ENCODE measurements at places on chromosomes 6 and 20.

GRCh38 chr6:106556368-106556960, 72.8 kb downstream of the RTN4IP1 start:
- DNase-seq, result no peak

- DNase-seq, result no peak
These were observed 456.8 kb upstream of the CHD6 start for GRCh38 chr20:42074944-42075343.

DNA sequence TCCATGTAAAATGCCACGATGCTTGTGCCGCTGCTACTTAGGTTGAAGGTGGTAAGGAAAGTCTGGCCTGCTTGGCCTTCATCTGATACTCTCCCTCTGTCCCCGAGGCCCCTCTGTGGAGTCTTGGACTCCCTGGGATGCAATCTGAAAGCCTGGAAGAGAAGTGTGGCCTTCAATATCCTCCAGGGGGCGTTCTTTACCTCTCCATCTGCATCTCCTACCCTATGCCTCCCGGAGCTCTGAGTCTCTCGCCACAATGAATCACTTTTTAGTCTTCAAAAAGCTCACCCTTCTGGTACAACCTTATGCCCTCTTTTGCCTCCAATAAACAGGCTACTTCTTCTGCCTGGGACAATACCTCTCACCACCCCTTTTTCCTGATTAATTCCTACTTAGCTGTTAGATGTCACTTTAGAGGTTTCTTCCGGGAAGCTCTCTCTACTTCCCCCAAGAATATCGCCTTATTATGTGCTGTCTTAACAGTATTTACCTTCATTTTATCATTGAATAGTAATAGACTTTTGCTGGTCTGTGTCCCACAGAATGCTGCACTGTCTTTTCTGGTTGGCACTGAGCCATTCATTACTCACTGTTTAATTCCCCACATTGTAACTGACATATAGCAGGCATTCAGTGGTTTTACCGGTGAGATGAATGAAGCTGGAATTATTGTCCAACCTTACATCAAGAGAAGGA, 13.9 kb upstream of the ATG5 start:
- no peak for DNase-seq

- no peak for DNase-seq
These were observed 738 bp downstream of the RALGAPB start for GRCh38 chr20:38473367-38473795.

- no peak for DNase-seq
These were observed 153.5 kb upstream of the DST start for GRCh38 chr6:56796196-56796532.

DNA sequence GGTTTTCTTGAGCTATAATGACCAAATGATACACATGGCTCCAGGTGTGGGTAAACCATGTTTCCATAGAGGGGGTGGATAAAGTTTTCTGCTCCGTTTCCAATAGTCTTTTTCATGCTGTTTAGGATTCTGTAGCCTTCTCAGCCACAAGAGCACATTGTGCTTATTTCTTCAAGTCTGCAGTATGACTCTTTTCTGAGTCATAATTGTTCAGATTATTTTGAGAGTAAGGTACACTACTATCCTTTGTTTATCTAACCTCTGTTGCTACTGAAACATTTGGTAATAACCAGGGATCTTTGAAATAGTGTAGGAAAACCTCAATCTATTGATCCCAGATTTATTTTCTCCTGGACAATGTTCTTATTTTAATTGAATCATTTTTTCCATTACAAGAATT, 247.9 kb upstream of the BMP2 start:
- DNase-seq, result no peak

- no peak for DNase-seq
These were observed 26.9 kb downstream of the PXDC1 start for GRCh38 chr6:3724451-3725144.

DNA sequence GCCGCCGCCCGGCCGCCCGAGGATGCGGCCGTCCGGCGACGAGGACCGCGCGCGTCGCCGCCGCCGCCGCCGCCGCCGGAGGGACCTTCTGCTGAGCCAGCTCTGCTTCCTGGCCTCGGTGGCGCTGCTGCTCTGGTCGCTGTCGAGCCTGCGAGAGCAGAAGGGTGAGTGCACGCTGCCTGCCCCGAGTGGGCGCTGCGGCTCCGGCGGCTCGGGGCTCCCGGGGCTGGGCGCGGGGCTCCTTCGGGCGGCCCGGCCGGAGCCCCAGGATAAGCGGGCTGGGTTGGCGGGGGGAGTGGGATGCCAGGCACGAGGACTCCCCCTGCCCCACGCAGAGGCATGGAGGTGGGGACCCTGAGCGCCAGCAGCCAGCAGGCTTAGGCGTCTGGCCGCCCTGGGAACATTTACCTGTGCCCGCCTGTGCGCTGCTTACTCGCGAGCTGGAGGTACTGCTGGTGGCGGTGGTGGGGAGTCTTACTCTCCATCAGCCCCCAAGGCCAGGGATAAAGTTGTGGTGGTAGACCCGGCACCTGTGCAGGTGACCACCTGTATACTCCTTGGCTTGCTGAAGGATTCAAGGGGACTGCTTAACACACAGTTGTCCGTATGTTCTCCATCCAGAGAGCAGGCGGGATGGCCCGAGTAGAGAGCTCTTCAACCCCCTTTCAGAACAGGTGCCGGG, 520 bp downstream of the SLC24A3 start:
- no peak for DNase-seq

DNA sequence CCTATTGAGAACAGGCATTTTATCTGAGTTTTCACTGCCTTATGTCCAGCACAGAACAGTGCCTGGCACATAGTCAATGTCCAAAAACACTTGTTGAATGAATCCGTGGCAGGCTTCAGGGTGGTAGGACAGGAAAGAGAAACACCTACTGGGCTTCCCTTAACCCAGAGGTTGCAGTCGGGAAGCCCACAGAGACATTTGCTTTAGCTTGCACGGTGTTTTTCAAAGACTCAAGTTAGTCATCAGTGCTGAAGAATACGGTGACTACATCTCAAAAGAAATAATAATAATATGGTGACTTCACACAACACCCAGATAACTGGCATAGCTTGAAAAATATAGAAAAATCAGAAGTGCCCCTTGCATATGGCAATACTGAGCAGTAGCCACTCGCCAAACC, 160.4 kb downstream of the CD83 start:
- DNase-seq, result no peak

GRCh38 chr6:158009935-158010585, 28.4 kb downstream of the SYNJ2 start:
- DNase-seq, result no peak

DNA sequence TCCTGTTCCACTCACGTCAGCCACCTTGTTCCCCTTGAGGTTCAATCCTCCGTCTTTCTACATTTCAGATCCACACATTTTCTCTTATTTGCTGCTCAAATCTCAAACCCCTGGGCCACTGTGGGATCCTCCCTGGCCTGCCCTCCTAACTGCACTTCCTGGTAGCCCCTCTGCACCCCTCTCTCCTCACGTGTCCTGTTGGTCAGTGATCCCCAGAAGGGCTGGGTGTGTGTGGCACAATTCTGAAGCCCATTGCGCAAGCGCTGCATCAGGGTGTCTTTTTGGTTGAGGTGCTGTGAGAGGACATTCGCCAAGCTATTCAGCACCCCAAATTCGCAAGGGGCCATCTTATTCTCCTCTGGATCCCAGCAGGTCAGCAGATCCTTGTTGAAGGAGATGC, 2.3 kb downstream of the HLA-DMB start:
- no peak for DNase-seq

DNA sequence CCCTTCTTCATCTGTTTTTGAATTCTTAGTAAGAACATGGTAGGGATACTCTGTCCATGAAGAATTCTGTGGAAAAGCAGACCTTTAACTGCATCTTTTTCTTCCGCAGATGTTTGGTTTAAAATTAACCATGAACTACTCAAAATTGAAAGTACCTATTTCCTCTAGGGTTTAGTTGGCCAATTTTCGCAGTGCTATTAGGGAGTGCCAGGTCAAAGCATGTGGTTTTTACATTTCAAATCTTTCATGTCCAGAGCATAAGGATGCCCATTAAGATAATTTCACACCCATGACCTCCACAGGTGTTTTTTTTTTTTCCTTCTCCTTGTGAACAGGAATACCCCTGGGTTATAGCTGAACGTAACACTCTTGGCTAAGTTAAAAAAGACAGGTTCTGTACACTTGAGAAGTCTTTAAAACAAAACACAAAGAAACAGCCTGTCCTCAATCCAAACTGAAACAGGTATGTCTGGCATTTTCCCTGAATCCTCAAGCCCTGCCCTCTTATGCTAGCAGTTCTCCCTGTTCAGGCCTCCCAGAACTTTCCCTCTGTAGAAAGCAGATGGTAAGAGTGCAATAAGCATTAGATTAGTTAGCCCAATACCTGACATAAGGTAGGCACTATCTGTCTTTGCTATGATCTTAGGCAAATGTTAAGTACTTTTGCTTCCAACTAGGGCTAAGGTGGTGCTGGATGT, 67.1 kb downstream of the ELOVL5 start:
- DNase-seq, result no peak

DNA sequence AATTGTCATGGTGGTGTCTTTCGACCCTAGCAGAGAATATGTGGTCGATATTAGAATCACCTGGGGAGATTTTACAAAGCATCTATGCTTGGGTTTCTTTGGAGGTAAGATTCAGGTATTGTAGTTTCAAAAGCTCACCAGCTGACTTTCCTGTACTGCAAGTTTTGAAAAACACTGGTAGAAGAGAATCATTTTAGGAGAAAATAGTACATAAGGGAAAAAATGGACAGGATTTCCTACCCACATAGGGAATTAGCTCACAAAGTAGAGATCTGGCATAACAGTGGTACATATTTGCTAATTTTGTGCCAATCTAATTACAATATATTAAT, 27.4 kb upstream of the ABT1 start:
- no peak for DNase-seq

GRCh38 chr6:52418606-52419005, 1.5 kb upstream of the EFHC1 start:
- no peak for DNase-seq

DNA sequence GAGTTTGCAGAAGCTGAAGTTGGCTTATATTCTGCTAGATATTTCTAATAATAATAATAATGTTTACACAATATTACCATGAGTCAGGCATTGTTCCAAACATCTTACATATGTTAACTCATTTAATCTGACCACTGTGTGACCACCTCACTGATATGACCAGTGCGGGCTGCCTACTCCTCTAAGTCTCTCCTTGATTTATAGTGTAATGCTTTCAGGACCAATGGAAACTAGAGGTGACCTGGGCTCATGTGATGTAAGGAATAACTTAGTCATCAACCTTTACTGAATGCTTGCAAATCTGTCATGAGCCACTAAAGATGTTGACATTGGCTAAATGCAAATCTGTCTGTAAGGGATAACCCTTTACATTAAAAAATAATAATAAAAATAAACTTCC, 51.1 kb upstream of the GPR6 start:
- DNase-seq, result no peak

DNA sequence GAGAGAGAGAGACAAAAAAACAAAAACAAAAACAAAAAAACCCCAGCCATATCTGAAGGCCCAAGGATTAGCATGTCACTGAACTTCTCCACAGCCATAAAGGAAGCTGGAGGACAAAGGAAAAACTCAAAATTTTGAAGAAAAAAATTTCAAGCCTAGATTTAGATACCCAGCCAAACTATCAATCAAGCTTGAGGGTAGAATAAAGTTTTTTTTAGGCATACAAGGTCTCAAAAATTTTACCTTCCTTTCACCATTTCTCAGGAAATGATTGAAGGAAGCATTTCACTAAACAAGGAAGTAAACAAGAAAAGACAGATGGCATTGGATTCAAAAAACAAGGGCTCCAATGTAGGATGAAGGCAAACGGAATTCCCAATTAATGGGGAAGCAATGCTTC, 52.1 kb downstream of the KCNK5 start:
- no peak for DNase-seq

DNA sequence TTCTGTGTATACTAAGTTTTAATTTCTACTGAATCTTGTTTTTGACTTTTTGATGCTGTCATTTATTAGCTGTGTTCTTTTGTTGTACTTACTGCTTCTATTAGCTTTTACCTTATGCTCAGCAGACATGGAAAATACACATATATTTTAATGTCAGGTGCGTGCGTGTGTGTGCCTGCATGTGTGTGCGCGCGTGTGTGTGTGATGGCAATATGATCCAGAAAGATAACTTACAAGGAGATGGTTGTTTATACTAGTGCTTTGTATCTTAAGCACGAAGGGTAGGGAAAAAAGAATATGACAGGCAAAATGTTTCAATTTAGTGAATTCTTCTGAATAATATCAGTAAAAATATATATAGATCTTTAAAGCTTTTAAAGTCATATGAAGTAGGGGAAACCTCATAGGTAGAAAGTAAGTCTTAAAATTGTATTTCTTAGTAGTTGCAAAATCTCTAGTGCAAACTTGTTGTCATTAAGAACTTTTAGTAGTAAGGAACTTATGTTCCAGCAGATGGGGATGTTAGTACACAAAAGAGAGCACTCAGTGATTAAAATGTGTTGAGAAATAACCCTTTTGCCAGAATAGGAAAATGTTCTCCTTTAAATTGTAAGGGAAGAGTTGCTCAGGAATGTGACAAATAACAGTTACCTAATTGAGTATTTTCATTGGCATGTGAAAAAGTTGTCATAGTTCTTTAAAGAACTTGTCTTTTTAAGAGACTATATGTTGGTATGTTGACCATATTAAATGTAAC, 13.2 kb downstream of the QKI start:
- DNase-seq, result no peak

GRCh38 chr6:127030836-127031235, 87.6 kb upstream of the RSPO3 start:
- no peak for DNase-seq

GRCh38 chr6:146426516-146426915, 117.1 kb upstream of the RAB32 start:
- DNase-seq, result no peak

All from stimulated activated CD8-positive, alpha-beta memory T cell treated with anti-CD3 and anti-CD28 coated beads, Interleukin-4, amount 100 ng/mL, for 24 hours (primary cell).